ENCODE measurements at places on chromosomes 1 and 21.

GRCh38 chr1:93676427-93676826, 5.2 kb downstream of the BCAR3 start:
- DNase-seq: no peak

DNA sequence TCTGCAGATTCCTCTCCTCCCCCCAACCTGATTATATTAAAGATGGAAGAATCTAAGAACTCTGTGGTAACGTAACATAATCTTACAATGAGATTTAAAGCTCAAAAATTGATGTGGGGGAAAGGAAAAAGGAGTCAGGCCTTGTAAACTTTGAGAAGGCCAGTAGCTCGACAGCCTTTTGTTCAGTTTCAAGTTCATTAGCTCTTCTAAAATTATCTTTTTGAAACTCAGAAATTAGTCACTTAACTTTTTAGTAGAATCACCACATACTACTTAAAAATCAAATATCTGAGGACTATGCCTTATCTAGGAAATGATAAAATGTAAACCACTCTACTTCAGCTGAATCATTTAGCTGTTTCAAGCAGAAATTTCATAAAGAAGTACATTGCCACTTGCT, 996.2 kb downstream of the AMY1C start:
- DNase-seq: no peak

- DNase-seq: no peak
These were observed 54.1 kb downstream of the PALMD start for GRCh38 chr1:99700020-99700419.

DNA sequence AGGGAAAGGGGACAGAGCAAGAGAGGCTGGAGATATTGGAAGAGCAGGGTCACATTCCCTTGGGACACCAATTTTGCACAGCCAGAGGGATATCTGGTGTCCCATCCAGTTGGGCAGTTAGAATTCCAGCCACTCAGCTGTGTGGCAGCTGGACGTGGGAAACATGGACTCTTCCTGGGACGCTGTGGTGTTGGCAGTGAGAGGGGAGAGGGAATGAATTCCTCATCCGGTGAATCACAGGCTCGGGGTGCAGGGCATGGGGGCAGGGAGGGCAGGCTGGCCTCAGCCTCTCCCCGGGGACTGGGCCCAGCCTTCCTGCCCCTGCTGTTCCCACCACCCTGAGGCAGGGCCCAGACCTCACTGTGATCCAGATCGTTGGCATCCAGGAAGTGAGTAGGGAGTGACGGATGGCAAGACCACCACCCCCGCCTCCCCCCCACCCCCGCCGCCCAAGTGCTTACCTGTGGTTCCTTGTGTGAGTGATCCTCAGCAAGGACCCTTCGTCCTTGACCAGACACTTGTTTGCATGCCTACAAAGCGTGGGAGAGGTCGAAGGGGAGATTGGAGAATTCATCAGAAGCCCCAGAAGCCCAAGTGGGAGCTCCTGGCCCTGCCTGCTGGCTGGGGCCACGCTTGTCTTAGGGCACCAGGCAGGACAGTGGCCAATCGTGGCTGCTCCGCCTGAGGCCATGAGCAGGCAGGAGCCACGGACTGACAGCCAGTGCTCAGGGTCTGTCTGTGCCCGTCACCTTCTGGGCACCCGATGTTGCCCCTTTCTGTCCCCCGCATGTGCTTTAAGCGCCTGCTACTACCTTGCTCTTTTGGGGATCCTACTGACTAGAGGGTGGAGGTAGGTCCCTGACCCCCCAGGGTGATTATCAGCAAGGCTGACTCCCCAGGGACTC, 8.7 kb downstream of the WNT3A start:
- DNase-seq: no peak

DNA sequence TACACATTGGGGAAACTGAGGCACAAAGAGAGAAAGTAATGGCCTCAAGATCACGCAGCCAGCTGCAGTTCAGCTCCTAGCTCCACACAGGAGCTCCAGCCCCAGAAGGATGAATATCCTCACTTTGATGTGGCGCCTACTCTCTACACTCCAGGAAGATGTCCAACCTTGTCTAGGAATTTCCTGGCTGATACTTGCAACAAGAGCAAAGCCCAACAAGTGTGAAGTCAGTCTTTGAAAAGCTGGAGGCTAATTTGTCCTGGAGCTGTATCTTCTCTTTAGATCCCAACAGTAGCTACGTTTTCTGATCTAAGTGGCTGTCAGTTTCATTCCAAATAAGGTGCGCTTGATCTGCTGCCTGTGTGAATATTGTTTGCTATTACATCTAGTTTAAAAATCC, 344.9 kb downstream of the PTPRU start:
- no peak for DNase-seq

GRCh38 chr1:222588135-222588534, 1.6 kb downstream of the TAF1A start:
- no peak for DNase-seq

GRCh38 chr1:203244776-203245175, 15.3 kb upstream of the CHIT1 start:
- no peak for DNase-seq

DNA sequence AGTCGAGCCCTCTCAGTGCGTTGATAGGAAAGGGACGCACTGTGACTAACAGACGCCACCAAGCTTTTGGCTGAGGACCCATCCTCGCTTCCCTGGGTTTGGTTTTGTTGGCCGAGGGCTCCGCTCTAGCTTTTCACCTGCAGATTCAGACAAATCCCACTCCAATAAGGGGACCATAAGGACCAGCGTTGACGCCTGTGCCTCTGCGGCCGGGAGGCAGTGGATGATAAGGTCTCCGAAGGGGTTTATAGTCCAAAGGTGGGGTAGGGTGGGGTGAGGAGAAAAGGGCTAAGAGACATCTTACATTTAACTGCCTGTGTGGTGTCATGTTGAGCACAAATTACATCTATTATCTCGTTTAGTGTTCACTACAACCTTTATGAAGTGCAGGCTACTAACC, 760 bp downstream of the PEX14 start:
- no peak for DNase-seq

GRCh38 chr1:96580920-96581319, 140.7 kb upstream of the PTBP2 start:
- DNase-seq: no peak

GRCh38 chr1:227428803-227429202, 110.5 kb upstream of the CDC42BPA start:
- no peak for DNase-seq

DNA sequence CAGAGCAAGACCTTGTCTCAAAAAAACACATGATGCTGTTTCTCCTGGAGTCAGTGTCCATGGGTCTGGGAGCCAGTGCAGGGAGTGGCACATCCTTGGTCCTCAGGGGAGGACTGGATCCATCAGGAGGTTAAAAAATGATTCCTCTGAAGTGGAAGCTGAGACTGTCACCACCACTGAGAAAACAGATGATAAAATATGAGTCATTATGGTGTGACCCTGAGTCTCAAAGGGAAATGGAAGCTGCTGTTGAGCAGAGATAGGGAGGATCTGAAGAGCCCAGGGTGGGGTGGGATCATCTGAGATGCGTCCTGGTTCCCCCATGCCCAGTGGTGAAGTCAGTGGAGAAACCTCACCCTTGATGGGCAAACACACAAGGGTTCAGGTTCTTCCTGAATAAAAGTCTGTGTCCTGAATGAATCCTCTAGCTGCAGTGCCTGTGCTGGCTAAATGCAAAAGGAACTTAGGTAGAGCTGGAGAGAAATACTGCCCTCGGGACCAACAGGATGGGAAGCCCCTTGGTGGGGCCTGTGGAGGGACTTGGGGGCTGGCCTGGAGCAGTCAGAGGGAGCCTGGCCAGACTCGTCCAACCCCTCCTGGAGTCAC, 61.6 kb upstream of the TENT5B start:
- DNase-seq: no peak

GRCh38 chr1:19909392-19909791, 14.0 kb downstream of the PLA2G2E start:
- no peak for DNase-seq

Measured in GM06990 (cell line).